ENCODE measurements at places on chromosomes 3 and 15.
A peak's percentile ranks its signal among the peaks of the same experiment; 100 is the strongest.

- DNase-seq, result no peak
- H3K36me3 ChIP-seq, result no peaks in the 10 kb centered on the region
- H3K27ac ChIP-seq, result peak overlapping the region; percentile 88
These were observed 14.3 kb downstream of the TBC1D2B start for GRCh38 chr15:78063217-78063616.

DNA sequence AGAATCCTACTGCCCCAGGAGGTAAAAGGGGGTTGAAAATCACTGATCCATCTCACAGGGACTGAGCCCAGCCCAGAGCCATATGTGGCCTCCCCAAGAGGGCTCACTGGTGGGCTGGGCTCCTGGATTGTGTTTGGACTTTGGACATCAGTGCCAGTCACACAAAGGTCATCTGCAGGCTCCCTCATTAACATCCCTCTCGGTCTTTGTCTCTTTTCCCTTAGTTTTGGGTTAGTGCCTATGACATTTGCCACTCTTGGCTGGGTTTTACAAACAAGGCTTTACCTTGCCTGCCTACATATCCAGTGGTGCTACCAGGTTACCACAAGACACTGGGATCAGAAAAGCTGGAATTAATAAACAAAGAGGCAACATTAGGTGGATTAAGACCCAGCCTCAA is 27.9 kb downstream of the IFT122 start:
- H3K27ac ChIP-seq, result peak overlapping the region; percentile 48
- DNase-seq, result no peak
- no peaks in the 10 kb centered on the region for H3K36me3 ChIP-seq
- peaks cover 14% of the 10 kb centered on the region for H3K4me1 ChIP-seq
- H3K27me3 ChIP-seq, result no peaks in the 10 kb centered on the region
- H3K4me3 ChIP-seq, result no peak overlapping the region

DNA sequence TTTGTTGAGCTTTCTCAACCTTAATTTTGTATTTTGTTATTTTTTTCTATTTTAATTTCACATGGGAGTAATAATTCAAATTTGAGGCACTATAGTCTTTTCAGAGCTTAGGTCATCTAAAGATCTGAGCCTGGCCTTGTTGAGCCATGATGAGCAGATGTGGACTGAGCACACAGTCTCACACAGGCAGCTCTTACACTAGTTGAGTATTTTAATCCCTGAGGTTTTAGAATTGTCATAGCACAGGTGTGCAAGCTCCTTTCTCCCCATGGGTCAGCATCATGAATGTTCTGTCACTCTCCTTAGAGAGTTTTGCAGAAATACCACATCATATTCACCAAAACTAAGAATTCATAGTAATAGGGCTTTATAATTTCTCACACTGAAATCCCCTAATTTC is 4.9 kb downstream of the ZBTB38 start:
- H3K4me1 ChIP-seq, result peaks cover 17% of the 10 kb centered on the region
- H3K27ac ChIP-seq, result no peak overlapping the region
- no peak for DNase-seq
- peaks cover 17% of the 10 kb centered on the region for H3K36me3 ChIP-seq
- H3K27me3 ChIP-seq, result no peaks in the 10 kb centered on the region
- H3K4me3 ChIP-seq, result no peak overlapping the region

GRCh38 chr3:187708696-187709095 is 6.3 kb upstream of the RTP2 start:
- H3K4me3 ChIP-seq, result no peak overlapping the region
- no peak for DNase-seq
- peaks cover 8% of the 10 kb centered on the region for H3K4me1 ChIP-seq
- no peaks in the 10 kb centered on the region for H3K36me3 ChIP-seq
- H3K27me3 ChIP-seq, result no peaks in the 10 kb centered on the region
- H3K27ac ChIP-seq, result no peak overlapping the region

GRCh38 chr3:192928720-192929119 is 11.1 kb upstream of the MB21D2 start:
- H3K4me3 ChIP-seq, result no peak overlapping the region
- H3K36me3 ChIP-seq, result no peaks in the 10 kb centered on the region
- no peak overlapping the region for H3K27ac ChIP-seq
- H3K27me3 ChIP-seq, result no peaks in the 10 kb centered on the region
- no peaks in the 10 kb centered on the region for H3K4me1 ChIP-seq

DNA sequence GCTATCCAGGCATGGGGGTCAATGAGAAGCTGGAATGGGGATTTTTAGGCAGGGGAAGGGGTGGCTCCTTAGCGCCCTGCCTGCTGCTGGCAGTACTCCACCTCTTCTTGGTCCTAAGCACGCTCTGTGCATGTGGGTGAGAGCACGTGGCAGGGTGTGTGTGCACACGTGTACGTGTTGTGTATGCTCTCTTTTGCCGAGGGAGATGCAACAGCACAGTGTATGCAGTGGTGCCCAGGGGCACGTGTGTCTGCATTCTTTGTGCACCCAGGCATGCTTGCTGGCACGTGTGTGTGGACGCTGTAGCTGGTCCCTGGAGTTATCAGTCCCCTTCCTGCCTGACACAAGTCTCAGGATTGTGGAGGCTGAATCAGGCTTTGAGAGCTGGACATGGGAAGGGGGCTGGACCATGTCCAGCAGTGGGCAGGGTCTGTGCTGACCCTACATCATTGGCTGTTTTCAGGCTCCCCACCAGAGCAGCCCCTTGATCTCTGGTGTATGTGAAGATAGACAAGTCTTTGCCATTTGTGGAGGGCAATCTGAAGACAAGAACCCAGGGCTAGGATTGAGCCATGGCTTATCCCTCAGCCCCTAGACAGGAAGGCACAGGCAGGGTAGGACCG is 1.9 kb upstream of the CAMKV start:
- no peaks in the 10 kb centered on the region for H3K36me3 ChIP-seq
- H3K4me3 ChIP-seq, result no peak overlapping the region
- DNase-seq, result no peak
- H3K4me1 ChIP-seq, result no peaks in the 10 kb centered on the region

DNA sequence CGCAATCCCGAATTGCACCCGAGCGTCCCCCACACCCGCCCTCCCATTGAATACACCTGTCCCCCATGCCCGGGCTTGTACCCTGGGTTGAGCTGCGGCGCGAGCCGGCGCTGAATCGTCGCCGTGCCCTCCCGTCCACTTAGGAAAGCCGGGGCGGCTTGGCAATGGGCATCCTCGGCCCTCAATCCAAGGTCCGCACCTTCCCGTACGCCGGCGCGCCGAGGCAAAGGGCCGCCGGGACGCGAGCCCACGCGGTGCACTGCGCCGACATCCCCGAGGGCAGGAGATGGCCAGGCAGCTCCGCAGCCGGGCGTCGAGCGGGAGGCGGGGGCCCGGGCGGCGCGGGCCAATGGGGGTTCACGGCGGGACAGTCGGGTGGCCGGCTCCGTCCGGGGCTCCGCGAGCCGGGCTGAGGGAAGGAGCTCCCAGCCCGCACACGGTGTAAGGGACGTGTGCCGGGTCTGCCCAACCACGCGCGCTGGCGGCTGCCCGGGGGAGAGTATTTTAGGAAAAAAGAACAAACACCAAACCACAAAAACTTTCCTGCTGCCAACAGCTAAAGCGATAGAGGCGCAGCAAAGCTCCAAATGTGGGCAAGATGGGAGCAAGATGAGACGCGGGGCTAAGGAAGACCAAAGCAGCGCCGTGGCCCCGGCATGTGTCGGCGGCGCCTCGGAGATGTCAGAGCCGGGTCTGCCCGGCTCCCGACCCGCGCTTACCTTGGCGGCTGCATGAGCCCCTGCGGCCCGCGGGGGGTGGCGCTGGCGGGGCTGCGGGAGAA is 621 bp downstream of the RGMA start:
- H3K4me1 ChIP-seq, result peaks cover 27% of the 10 kb centered on the region
- no peaks in the 10 kb centered on the region for H3K27me3 ChIP-seq
- H3K36me3 ChIP-seq, result no peaks in the 10 kb centered on the region
- no peak for DNase-seq
- peak overlapping the region; percentile 67 for H3K27ac ChIP-seq

DNA sequence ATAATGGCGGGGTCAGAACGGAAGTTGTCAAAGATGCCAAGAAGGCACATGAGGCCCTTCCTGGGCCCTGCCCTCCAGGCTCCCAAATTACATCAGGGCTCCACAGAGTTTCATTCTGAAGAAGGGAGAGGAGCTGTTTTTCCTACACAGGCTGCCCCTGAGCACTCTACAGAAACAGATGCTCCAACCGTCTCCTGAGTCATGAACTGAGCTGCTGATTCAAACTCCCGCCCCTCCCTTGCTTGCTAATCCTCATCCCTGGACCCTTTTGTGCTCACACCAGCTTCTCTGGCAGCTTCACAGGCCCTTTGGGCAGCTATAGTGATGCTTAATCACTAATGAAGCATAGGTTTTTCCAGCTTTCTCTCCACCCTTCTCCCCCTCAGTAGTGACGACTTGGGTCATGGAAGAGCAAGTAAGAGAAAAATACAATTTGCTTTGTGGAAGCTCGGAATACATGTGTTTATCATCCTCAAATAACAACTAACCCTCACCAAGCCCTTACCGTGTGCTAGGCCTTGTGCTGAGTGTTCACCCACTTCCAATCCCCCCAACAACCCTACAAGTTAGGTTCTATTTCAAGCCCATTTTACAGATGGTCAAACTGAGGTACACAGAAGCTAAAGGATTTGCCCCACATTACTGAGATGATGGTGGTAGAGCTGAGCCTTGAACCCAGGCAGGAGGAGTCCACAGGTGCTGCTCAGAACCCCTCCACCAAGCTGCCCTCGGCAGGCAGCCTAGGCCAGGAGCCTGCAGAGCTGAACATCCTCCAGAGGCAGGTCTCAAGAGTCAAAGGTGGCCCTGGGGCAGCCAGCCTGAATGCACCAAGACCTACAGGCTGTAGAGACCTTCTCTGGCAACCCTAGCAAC is 21.9 kb downstream of the MEGF11 start:
- no peak for DNase-seq
- no peaks in the 10 kb centered on the region for H3K4me1 ChIP-seq
- no peak overlapping the region for H3K4me3 ChIP-seq
- H3K27me3 ChIP-seq, result no peaks in the 10 kb centered on the region
- H3K36me3 ChIP-seq, result no peaks in the 10 kb centered on the region

DNA sequence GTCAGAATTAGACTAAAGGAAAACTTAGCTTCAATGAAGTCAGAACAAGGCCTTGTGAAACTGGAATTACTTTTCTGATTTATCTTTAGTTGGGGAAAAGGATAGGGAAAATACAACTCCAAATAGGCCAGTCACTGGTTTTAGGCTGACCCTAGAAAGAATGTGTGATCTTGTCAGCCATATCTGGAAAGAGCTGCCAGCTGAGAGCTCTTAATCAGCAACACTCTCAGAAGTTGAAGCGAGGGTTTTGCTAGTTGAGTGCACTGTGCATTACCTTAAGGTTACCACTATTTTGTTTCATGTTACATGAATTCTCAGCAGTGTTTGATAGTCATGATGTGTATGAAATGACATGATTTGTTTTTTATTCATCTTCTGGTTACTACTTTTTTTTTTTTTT is 905.3 kb upstream of the ALCAM start:
- no peak overlapping the region for H3K4me3 ChIP-seq
- H3K4me1 ChIP-seq, result peaks cover 13% of the 10 kb centered on the region
- H3K36me3 ChIP-seq, result no peaks in the 10 kb centered on the region
- H3K27me3 ChIP-seq, result no peaks in the 10 kb centered on the region

DNA sequence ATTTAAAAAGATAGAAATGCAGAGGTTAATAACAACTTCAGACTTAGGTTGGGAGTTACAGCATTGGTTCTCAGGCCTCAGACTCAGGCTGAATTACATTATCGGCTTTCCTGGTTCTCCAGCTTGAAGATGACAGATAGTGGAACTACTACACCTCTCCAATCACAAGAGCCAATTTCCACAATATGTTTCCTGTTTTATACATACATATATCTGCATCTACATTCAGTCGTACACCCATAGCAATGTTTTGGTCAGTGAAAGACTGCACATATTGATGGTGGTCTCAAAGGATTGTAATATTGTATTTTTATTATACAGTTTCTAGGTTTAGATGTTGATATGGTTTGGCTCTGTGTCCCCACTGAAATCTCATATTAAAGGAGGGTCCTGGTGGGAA is 35.4 kb downstream of the AADACL2 start:
- peak overlapping the region; percentile 52 for H3K27ac ChIP-seq
- H3K4me1 ChIP-seq, result peaks cover 29% of the 10 kb centered on the region
- no peak overlapping the region for H3K4me3 ChIP-seq
- no peaks in the 10 kb centered on the region for H3K27me3 ChIP-seq
- no peak for DNase-seq

DNA sequence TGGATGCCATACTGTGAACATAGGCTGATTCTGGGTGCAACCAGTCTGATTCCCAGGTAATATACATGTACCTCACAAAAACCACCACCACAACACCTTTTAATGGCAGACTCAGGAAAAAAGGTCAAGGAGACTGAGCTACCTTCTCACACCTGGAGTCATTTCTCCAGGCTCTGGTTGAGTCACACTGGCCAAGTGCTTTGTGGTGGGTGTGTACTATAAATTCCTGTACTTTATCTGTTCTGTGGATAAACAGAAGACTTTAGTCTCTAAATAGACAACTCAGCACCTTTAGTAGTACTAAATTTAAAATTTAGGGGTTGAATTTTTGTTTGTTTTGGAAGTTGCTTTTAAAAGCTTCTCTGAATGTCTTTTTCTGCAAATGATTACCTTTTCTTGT is 46.7 kb downstream of the TOP2B start:
- H3K36me3 ChIP-seq, result peaks cover 58% of the 10 kb centered on the region
- no peak for DNase-seq
- no peak overlapping the region for H3K27ac ChIP-seq
- no peaks in the 10 kb centered on the region for H3K27me3 ChIP-seq
- no peaks in the 10 kb centered on the region for H3K4me1 ChIP-seq
- no peak overlapping the region for H3K4me3 ChIP-seq

GRCh38 chr3:45841420-45841756 is 531 bp downstream of the LZTFL1 start:
- no peaks in the 10 kb centered on the region for H3K27me3 ChIP-seq
- H3K4me3 ChIP-seq, result peak overlapping the region; percentile 91
- DNase-seq, result no peak
- no peak overlapping the region for H3K27ac ChIP-seq

DNA sequence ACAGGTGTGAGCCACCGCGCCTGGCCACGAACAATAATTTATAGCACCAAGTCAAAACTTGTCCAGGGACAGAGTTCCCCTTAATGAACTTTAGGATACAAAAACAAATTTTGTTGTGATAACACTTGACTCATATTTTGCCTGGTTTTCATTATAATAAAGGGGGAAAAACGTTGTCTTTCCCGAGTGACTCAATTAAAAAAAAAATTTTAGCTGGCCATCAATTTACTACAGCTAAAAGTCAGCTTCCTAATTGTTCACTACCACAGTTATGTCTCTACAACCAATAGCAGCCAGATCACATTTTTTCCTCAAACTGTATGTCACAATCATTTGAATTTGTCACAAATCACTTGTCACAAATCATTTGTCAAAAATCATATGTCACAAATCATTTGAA is 116.0 kb downstream of the P3H2 start:
- no peak for DNase-seq
- H3K4me3 ChIP-seq, result no peak overlapping the region
- no peaks in the 10 kb centered on the region for H3K27me3 ChIP-seq
- no peak overlapping the region for H3K27ac ChIP-seq
- H3K36me3 ChIP-seq, result no peaks in the 10 kb centered on the region

DNA sequence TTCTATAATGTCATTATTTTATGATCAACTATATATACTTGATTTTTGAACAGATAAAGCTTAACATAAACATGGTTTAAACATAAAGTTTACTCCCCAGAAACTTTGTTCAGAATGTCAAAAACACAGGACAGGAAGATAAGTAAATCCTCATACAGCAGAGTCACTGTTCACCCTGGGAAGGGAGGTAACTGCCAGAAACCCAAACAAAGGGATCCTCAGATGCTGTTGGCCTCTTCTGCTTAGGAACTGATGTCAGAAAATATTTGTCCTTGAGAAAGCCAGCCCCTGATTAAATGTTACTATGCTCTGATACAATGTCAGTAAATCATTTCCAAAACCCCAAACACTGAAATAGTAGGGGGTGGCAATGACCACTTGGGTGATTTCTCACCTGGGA is 185.3 kb downstream of the TJP1 start:
- no peak overlapping the region for H3K27ac ChIP-seq
- no peak overlapping the region for H3K4me3 ChIP-seq
- DNase-seq, result no peak

All from right atrium auricular region (tissue), 2 donors.